ENCODE measurements at places on chromosomes 6 and 20. TPM values are rescaled to one million over a fixed set of nuclear protein-coding genes. Genes with fewer than 3 reads are reported as not detected.
A peak's percentile ranks its signal among the peaks of the same experiment; 100 is the strongest.

DNA sequence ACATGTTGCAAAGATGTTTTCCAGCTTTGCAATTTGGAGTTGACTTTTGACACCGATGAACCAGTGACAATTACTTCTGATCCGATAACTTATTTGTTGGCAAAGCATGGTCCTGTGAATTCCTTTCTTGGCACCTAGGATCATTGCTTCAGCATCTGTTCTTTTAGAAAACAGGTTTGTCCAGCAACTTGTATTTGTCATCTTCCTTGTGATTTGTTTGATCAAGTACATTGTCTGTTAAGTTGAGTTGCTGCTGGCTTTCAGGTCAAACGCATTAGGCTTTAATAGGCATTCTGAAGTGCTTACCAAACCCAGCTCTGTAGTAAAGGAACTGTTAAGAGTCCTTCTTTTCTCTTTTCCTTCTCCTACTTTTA is 192.4 kb upstream of the ZNF217 start:
- H3K27ac ChIP-seq: no peak overlapping the region
- no peak overlapping the region for H3K4me3 ChIP-seq

DNA sequence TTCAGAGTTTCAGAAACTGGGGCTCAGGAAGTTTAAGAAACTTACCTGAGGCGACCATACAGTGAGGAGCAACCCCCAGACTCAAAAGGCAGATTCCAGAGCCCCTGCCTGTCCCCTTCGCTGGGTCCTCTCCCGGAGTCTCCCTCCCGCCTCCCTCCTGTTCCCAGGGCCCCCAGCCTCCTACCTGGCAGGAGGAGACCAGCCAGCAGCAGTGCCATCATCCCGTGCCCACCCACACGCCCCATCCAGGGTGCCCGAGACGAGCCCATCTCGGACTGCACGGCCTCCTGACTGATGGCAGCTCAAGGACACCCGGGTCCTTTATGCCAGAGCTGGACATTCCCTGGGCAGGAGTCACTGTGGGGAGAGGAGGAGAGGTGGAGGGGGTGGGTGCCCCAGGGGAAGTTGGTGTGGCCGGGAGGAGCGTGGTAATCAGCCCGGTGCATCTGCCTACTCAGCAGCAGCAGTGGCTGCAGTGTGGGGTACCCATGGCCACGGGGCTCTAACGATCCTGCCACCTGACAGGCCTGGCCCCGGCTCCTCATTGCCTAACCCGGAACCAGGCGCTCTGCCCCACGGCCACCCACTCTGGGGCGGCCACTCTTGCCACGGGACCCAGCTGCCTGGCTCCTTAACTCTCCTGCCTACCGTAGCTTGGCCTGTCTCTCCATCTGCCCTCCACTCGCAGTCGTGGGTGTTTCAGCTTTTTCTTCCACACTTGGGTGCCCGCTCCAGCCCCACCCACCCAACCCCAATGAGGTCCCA is at the start of gene CDSN:
TSS of gene CDSN (minus strand) at position 296 of the 765 bp plus-strand sequence. CDS start at position 269, 27 bp downstream.
- H3K27ac ChIP-seq: no peak within 1 kb of the TSS
- H3K4me3 ChIP-seq: no peak within 1 kb of the TSS
- no peaks in the 10 kb centered on the region for H3K27me3 ChIP-seq
- DNase-seq: no peak
- no peaks in the 10 kb centered on the region for H3K4me1 ChIP-seq

GRCh38 chr6:148218542-148219258 is 123.9 kb upstream of the SASH1 start:
- H3K4me1 ChIP-seq: peaks cover 5% of the 10 kb centered on the region
- no peak overlapping the region for H3K4me3 ChIP-seq
- no peak overlapping the region for H3K27ac ChIP-seq
- no peaks in the 10 kb centered on the region for H3K27me3 ChIP-seq

- H3K36me3 ChIP-seq: no peaks in the 10 kb centered on the region
- no peak overlapping the region for H3K27ac ChIP-seq
- H3K27me3 ChIP-seq: no peaks in the 10 kb centered on the region
- no peak overlapping the region for H3K4me3 ChIP-seq
- DNase-seq: peak; percentile 39
These were observed 263.6 kb downstream of the EYA4 start for GRCh38 chr6:133504761-133505160.

- no peak for DNase-seq
- H3K27me3 ChIP-seq: no peaks in the 10 kb centered on the region
- no peaks in the 10 kb centered on the region for H3K36me3 ChIP-seq
- H3K4me3 ChIP-seq: no peak overlapping the region
- H3K4me1 ChIP-seq: no peaks in the 10 kb centered on the region
These were observed 688.9 kb upstream of the GJE1 start for GRCh38 chr6:141443668-141444289.

RBPJL gene
- total RNA-seq: not detected

SIRPD gene
- not detected for total RNA-seq

GRCh38 chr6:40845553-40845952 is 193.5 kb downstream of the UNC5CL start:
- H3K27ac ChIP-seq: no peak overlapping the region
- H3K36me3 ChIP-seq: no peaks in the 10 kb centered on the region
- no peaks in the 10 kb centered on the region for H3K27me3 ChIP-seq
- DNase-seq: peak; percentile 76

- no peaks in the 10 kb centered on the region for H3K36me3 ChIP-seq
- H3K4me1 ChIP-seq: peaks cover 10% of the 10 kb centered on the region
- H3K4me3 ChIP-seq: no peak overlapping the region
- DNase-seq: no peak
- no peaks in the 10 kb centered on the region for H3K27me3 ChIP-seq
These were observed 89.2 kb downstream of the RPP40 start for GRCh38 chr6:4914420-4915159.

- H3K27ac ChIP-seq: no peak overlapping the region
- no peaks in the 10 kb centered on the region for H3K27me3 ChIP-seq
- H3K36me3 ChIP-seq: no peaks in the 10 kb centered on the region
These were observed 383.5 kb downstream of the PRKN start for GRCh38 chr6:162343936-162344645.

BPIFA1 gene
- not detected for total RNA-seq

NPEPL1 gene
- total RNA-seq: 59.0 TPM

USP49 gene
- total RNA-seq: 3.7 TPM

- H3K4me1 ChIP-seq: no peaks in the 10 kb centered on the region
- no peak overlapping the region for H3K27ac ChIP-seq
- no peaks in the 10 kb centered on the region for H3K36me3 ChIP-seq
- DNase-seq: no peak
- H3K27me3 ChIP-seq: no peaks in the 10 kb centered on the region
These were observed 14.0 kb upstream of the BTN3A2 start for GRCh38 chr6:26350858-26351543.

DNA sequence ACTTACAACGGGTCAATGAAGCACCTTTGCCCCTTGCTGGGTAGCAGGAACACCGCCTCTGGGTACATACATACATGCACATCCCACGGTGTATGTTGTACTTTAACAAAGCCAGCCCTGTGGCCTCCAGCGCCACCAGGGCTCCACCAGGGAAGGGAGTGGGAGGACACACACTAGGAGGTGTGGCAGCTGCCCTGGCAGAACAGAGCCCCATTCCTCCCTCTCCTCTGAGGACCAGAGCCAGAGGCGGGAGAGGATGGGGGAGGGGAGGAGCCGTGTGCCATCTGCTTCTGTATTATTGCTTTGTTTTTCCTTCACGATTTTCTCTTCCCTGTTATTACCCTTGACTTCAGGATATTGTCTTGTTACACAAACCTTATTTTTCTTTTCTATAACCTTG is 105.8 kb upstream of the TRAF3IP2 start:
- no peak for DNase-seq
- H3K4me3 ChIP-seq: no peak overlapping the region
- H3K27ac ChIP-seq: no peak overlapping the region
- H3K4me1 ChIP-seq: no peaks in the 10 kb centered on the region

- H3K4me1 ChIP-seq: no peaks in the 10 kb centered on the region
- no peak for DNase-seq
- no peaks in the 10 kb centered on the region for H3K36me3 ChIP-seq
- no peaks in the 10 kb centered on the region for H3K27me3 ChIP-seq
- no peak overlapping the region for H3K27ac ChIP-seq
- H3K4me3 ChIP-seq: no peak overlapping the region
These were observed 192.0 kb downstream of the ALDH8A1 start for GRCh38 chr6:134757911-134758361.

DNA sequence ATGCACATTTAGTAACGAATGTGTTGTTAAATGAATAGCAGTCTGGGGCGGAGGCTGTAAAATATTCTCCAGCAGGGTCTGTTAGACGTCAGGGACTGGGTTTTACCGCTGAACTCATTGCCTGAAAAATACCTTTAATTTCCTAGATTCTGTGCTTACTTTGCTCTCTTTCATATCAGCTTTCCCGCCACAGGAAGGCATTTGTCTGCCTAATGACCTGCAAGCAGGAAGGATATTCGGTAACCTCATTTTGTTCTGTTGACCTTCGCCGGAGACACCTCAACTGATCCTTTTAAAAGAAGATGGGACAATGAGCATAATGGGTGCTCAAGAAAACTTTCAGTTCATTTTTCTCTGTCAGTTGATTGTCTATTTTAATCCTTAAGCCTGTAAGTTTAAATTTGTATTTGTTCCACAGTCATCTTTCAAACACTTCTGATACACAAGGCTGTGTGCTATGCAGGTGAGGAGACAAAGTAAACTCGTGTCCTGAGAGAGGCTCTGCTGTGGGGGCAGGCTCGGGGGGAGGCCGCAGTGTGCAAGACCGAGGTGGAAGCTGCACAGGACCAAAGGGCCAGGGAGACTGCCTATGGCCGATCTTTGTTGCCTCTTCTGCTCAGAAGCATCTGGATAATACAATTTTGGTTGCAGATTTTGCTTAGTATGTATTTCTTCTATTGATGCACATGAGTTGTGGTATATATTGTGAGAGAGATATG is 27.4 kb upstream of the SIM1 start:
- H3K36me3 ChIP-seq: no peaks in the 10 kb centered on the region
- no peak overlapping the region for H3K4me3 ChIP-seq
- no peaks in the 10 kb centered on the region for H3K4me1 ChIP-seq
- DNase-seq: no peak
- H3K27me3 ChIP-seq: no peaks in the 10 kb centered on the region

GRCh38 chr6:157954150-157955117 is 27.2 kb upstream of the SYNJ2 start:
- no peak for DNase-seq
- H3K36me3 ChIP-seq: no peaks in the 10 kb centered on the region

DNA sequence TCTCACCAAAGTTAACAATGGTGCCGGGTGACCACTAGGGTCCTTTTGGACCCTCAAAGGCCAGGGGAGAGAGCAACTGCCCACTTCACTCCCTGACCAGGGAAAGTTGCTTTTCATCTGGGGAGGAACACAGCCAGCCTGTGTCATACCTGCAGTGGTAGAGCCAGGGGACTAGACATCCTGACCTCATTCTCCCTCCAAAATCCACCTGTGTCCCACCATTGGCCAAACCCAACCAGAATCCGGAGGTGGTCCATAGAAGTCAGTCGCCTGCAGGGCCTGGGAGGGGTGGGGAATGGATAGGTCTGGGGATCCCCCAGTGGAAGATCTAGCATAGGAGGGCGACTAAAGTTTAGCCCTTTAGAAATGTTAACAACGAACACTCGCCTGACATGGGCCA is 12.8 kb downstream of the PFDN4 start:
- DNase-seq: no peak
- H3K27me3 ChIP-seq: no peaks in the 10 kb centered on the region
- no peak overlapping the region for H3K27ac ChIP-seq
- H3K4me3 ChIP-seq: no peak overlapping the region

DNA sequence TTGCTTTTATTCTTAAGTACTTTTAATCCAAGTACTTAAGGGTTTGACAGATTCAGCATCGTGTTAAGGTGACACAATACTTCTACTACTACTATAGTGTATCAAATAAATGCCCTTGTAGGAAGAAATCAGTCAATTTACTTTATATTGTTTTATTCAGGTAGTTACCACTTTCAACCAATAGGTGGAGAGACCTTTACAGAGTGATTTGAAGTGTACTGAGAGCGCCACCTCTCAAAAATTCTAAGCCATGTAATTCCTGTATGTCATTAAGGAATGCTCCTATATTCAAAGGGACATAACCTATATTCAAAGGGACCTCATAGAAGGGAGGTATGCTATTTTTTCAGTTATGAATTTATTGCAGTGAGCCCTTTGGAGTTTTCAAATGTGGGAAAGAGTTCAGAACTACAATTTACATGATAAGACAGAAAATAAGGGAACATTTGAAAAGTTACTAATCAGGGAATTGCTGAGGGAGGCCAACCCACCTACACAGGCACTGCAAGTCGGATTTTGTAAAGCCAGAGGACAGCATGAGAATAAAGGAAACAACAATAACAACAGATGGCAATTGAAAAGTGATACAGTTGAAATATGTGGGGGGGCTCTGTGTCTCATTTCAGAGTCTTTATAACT is 955.6 kb downstream of the TBC1D32 start:
- DNase-seq: peak; percentile 73
- H3K4me1 ChIP-seq: no peaks in the 10 kb centered on the region
- H3K27ac ChIP-seq: no peak overlapping the region
- no peaks in the 10 kb centered on the region for H3K27me3 ChIP-seq
- H3K36me3 ChIP-seq: no peaks in the 10 kb centered on the region

DNA sequence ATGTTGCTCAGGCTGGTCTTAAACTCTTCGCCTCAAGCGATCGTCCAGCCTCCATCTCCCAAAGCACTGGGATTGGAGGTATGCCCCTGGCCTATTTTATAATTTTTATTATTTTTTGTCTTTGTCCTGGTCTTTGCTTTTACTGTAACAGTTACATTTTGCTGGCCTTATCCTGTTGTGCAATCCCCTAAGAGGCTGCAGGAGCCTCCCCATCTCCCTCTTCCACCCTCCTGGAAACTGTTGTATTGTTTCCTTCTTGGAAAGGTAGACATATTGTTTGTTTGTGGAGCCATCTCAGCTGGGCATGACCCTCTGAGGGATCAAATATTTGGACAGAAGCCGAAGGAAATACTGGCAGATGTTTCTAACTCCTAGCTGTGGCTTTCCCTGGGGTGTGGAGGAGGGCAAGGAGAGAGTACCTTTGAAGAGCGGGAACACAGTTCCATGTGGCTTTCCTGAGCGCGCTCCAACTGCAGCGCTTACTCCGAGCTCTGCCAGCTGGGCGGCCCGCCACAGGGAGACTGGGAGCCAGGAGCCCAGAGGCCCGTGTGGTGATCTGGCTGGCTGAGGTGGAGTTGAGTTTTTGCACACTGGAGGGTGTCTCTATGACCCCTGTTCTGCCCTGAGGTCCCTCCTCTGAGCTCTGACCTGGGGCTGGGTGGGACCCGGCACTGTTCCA is 4.9 kb downstream of the MAPK13 start:
- H3K4me1 ChIP-seq: peaks cover 30% of the 10 kb centered on the region
- H3K27me3 ChIP-seq: peaks cover 10% of the 10 kb centered on the region
- H3K36me3 ChIP-seq: no peaks in the 10 kb centered on the region
- no peak overlapping the region for H3K4me3 ChIP-seq

- no peaks in the 10 kb centered on the region for H3K36me3 ChIP-seq
- DNase-seq: no peak
- peaks cover 17% of the 10 kb centered on the region for H3K4me1 ChIP-seq
- no peak overlapping the region for H3K4me3 ChIP-seq
- no peak overlapping the region for H3K27ac ChIP-seq
These were observed 144.6 kb upstream of the SLC22A16 start for GRCh38 chr6:110621061-110621460.

DNA sequence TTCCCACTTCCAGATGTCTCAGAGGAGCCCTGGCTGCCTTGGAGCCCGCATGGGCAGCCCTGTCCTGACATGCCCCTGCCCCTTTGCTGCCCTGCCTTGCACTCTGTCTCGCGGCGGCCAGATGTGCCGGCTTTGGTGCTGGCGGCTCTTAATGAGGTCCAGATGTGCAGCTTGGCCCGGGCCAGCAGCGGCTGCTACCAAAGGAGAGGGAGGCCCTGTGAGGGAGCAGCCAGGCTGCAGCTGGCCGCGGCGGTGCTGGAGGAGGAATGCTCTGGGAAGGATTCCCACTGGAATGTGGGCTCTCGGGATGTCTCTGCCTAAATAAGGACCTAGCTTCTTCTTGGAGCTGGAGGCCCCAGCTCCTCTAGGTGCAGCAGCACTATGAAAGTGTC is 72.4 kb downstream of the FGD2 start:
- H3K4me1 ChIP-seq: peaks cover 3% of the 10 kb centered on the region
- peak; percentile 35 for DNase-seq
- no peaks in the 10 kb centered on the region for H3K27me3 ChIP-seq
